ENCODE measurements at places on chromosomes 11 and 22.

DNA sequence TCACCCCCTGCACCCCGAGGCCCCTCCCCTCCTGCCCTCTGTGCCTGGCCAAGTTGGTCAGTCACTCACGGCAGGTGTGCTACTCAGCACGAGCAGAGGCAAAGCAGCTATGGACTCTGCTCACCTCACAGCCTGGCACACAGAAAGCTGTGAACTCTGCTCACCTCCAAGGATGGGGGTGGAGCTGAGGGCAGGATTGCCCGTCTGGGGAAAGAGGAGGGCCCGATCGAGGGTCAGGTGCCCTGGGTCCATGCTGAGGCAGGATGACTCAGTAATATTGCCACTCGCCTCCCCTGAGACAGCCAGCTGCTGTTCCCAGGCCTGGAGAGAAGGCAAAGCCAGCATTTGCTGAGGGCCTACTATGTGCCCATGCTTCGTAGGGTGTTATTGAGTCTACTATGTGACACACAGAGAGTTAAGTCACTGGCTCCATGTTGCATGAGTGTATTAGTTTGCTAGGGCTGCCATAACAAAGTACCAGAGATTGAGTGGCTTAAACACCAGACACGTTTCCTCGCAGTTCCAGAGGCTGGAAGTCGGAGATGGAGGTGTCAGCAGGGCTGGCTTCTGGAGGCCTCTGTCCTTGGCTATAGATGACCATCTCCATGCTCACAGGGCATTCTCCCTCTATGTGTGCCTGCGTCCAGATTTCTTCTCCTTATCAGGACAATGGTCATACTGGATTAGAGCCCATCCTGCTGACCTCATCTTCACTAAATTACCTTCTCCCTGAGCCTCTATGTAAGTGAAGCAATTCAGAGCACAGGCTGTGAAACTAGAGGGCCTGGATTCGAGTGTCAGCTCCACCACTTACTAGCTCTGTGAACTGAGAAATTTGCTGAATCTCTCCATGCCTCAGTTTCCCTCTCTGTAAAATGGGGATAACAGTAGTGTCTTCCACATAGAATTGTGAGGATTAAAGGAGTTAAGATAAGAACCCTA is 13.2 kb upstream of the TSKU start:
- no peak for DNase-seq

- DNase-seq, result no peak
Measured at GRCh38 chr11:43689167-43689566, 8.6 kb downstream of the HSD17B12 start.

DNA sequence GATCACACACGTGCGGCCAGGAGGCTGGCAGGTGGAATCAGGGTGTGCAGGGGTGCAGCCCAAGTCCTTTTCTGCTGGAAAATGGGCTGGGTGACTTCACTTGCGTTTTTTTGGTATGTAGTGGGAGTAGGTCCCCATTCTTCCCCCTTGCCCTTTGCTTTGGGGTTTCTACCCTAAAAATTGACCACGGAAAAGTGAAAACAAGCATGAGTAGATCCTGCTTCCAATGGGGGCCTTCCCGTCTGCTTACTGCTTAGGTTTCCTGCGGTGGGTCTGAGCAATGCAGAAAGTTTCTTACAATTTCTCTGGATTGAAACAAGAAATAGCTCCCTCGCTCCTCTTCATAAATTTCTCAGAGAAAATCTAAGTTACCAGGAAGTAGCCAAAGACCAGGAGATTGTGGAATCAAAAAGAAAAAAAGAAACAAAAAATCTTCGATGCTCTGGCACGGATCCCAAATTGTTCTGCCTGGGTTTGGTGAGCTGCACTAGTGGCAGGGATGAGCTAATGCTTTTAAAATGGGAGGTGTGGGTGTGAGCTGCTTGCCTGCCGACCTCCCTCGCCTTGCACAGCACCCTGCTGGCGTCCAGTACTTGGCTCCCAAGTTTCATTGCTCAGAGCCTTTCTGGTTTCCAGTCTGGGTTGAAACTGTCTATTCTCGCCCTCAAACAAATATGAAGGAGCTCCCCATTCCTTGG is 2.4 kb downstream of the TIMP3 start:
- no peak for DNase-seq

- DNase-seq, result no peak
Measured at GRCh38 chr11:102142333-102142732, 32.1 kb downstream of the YAP1 start.

DNA sequence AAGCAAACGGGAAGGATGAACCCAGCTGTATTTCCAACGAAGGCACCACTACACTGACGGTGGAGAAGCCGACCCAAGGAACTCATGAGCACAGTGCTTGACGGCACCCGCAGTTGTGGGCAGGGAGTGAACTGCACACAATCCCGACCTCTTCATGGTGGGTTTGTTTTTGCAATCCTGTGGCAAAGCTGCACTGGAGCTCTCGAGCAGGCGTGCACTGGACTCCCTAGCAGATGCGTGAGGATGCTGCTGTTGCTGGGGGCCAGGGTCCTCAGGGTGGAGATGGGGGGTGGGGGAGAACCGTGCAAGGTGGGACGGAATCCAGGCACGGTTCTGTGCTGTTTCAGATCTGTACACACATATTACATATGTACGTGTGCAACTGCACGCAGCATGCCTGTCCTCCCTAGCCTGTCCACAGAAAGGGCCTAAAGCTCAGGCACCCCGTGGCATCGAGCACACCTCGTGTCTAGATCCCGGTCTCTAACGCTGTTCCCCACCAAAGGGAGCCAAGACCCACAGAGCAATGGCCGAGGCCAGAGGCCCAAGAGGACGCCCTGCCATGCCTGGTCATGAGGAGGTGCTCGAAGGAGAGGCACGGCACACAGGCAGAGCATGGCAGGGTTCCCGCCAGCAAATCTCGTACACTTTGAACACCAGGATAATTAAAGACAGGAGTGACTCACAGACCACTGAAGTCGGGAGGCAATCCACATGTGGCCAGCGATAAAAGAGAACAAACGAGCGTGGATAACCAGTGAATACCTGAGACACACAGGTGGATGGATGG is 17.6 kb downstream of the ALG12 start:
- DNase-seq, result no peak

GRCh38 chr11:94735907-94736306 is 32.2 kb upstream of the AMOTL1 start:
- peak; percentile 48 for DNase-seq

GRCh38 chr11:103662880-103663279 is 373.6 kb upstream of the DDI1 start:
- DNase-seq, result no peak

GRCh38 chr22:37627121-37627520 is 12.3 kb upstream of the SH3BP1 start:
- no peak for DNase-seq

DNA sequence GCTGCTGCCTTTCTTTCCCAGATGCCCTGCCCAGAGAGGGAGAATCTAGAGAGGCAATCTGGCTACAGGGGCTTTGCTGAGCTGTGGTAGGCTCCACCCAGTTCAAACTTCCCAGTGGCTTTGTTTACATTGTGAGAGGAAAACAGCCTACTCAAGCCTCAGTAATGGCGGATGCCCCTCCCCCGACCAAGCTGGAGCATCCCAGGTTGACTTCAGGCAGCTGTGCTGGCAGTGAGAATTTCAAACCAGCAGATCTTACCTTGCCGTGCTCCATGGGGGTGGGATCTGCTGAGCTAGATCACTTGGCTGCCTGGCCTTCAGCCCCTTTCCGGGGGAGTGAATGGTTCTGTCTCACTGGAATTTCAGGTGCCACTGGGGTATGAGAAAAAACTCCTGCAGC is 12.2 kb downstream of the BDNF start:
- DNase-seq, result peak; percentile 24

GRCh38 chr11:8732748-8733241 is 50.2 kb downstream of the RPL27A start:
- DNase-seq, result no peak

- no peak for DNase-seq
Measured at GRCh38 chr11:58254936-58255335, 13.1 kb downstream of the OR10W1 start.

- no peak for DNase-seq
Measured at GRCh38 chr22:42855721-42856120, 1.4 kb downstream of the ARFGAP3 start.

GRCh38 chr11:74142624-74143023 is 28.2 kb downstream of the C2CD3 start:
- DNase-seq, result no peak

GRCh38 chr11:47378010-47378835 is at the start of gene SPI1:
Gene SPI1 (minus strand): TSS chr11:47378547. CDS start chr11:47378353, 194 bp downstream.
- DNase-seq, result no peak

GRCh38 chr11:24356501-24356900 is 140.4 kb upstream of the LUZP2 start:
- no peak for DNase-seq

DNA sequence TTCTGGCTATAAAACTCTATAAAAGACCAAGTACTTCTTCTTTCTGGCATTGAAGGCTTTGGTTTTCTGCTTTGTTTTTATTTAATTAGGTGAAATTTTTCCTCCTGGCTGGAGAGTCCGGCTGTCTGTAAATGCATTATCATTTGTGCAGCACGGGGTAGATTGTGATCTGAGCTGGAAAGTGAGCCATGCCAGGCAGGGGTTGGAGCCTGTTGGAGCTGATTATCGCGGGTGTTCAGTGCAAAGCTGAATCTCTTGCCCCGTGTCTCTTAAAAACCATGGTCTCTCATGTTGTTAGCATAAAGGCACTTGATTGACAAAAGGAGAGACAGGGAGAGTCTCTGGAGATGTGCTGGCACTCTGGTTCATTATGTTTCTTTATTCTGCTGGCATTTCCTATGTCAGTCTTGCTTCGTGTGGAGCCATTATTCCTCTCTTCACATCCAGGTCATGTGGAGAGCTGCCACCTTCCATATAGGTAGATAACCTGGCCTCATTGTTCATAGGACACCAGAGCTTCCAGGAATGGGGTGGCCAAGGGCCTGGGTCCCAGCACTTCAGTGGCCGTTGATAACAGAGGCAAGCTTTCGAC is 75.2 kb downstream of the LDLRAD3 start:
- no peak for DNase-seq

All from WERI-Rb-1 (cell line).